ENCODE measurements at places on chromosomes 5 and 9. TPM values are rescaled to one million over a fixed set of nuclear protein-coding genes. Genes with fewer than 3 reads are reported as not detected.

Gene ARID3C
- total RNA-seq = not detected

Gene SPAAR
- total RNA-seq = 6.5 TPM

Gene KLF4
- 28.0 TPM for total RNA-seq

Gene TAF11L5
- total RNA-seq = not detected
